GM12892 (cell line): ENCODE measurements at places on chromosomes 6 and 20.

DNA sequence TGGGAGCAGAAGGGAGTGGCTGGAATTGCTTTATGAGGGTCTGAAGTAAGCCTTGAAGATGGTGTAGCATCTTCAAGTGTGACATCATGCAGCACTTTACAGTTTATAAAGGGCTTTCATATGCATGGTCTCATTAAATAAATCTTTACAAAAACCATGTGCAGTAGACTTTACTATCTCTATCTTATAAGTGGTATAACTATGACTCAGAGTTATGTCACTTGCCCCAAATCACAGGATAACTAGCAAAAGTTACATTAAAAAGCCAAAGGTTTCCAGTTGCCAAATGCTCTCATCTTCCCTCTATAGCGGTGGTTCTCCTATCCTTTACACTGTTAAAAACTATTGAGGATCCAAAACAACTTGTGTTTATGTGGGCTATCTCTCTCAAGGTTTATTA, 687.7 kb upstream of the MARCKS start:
- DNase-seq, result no peak

- no peak for DNase-seq
These were observed 213.1 kb downstream of the PHACTR1 start for GRCh38 chr6:12929678-12930077.

DNA sequence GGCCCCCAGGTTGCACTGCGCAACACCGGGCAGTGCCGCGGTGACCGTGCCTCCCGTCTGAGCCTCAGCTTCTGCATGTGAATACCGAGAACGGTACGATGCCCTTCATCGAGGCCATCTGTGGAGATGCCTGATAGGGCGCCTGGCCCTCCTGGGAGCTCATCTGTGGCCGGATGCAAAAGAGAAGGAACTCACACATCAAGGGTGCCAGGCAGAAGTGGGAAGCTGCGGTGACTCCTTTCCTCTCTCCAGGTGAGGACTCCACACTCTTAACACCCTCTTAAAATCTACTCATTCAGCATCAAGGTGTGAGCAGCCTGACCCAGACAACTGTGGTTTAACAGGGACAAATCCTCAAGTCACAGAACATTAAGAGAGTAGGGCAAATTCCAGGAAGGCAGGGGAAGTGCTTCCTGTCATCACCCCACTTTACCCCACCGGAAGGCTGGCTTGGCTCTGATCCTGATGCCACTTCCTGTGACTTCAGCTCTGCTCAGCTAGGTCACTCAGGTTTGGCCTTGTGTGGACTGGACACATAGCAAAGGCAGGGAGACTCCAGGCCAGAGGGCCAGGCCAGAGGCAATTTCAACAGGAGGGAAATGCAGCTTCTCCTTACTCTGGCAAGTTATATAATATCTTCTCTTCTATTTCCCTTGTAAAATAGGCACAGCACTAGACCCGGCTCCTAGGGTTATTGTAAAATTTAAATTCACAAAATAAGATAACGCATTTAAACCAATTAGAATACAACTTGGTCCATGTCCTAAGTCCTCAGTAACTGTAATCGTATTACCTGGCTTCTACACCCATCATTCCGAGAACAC, 69.4 kb downstream of the CPNE5 start:
- DNase-seq, result no peak

- DNase-seq, result no peak
These were observed 215.2 kb downstream of the SLC35F1 start for GRCh38 chr6:118122161-118122725.

- DNase-seq, result no peak
These were observed 37.6 kb downstream of the NRN1 start for GRCh38 chr6:5968817-5969734.

- DNase-seq, result no peak
These were observed 320.5 kb downstream of the MMUT start for GRCh38 chr6:49142421-49143151.

DNA sequence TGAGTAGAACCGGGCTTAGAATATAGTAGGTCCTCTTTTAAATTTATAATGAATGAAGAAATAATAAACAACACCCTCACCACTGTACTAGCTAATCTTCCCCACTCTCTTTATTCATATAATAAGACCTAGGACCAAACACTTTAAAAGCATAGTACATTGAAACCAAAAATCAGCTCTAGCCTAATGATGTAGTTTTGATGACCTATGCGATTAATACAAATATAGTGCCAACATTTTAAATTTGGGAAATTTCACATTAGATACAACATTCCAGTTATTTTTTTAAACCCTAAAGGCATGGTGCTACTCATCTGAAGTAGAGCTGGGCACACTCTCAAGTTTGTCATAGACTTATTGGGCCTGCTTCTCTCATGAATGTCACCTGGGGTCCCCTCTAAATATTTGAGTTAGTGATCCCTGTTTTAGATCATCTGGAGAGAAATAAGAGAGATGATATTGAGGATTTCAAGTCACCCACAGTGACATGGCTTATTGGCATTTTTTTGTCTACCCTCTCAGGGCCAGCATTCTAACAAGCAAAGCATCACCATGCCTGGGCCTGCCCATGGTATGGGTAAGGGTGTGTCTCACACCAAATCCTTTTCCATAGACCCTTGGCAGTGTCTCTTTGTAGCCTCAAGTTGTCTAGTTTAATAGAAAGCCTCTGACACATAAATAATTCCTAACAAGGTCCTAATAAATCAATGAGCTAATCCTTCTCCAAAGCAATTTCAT, 319.8 kb downstream of the HIVEP2 start:
- DNase-seq, result no peak

DNA sequence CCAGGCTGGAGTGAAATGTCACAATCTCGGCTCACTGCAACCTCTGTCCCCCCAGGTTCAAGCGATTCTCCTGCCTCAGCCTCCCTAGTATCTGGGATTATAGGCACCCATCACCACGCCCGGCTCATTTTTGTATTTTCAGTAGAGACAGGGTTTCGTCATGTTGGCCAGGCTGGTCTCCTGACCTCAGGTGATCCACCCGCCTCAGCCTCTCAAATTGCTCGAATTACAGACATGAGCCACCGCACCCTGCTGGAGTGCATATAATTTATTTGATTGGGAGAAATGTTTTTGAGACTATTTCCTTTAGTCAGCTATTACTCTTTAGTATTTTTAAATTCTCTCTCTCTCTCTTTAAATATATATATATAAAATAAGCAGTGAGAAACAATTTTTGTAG, 29.8 kb downstream of the FAM83B start:
- DNase-seq, result no peak

DNA sequence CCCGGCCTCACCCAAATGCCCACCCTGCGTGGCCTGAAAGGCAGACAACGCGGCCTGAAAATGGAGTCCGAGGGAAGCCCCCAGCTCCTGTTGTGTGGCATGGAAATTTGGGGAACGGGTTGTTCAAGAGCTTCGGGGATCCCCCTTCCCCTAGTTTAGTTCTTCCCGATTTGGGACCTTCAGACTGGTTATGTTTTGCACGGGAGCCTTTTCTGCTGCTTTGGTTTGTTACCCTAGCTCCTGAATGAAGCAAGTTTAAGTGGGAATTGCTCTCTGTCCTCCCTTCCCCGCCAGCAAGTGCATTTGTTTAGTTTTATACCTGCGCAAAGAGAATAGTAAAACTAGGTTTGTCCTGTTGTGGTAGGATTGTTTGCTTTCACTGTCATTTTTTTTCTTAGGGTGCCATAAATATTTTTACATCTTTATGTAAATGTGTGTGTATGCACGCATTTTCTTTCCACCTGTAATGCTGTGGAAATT, 604 bp downstream of the SH3BGRL2 start:
- no peak for DNase-seq

DNA sequence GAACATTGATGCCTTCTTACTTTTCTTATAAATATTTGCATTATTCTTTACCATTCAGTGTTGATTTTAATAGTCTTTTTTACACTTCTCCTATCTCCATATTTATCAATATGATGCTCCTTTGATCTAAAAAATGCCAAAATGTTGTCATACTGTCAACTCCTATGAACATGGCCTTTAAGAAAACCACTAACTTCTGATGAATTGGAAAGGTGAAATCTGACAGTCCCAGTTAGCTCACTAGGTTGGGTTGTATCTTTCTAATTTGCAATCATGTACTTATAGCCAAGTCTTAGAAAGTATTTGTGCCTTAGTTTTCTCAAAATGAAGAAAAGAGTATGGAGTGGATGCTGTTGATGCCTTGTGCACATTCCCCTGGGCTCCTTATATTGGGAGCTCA, 75.4 kb upstream of the SPACA1 start:
- no peak for DNase-seq

- no peak for DNase-seq
These were observed 20.7 kb upstream of the CGA start for GRCh38 chr6:87115402-87116135.

- DNase-seq, result no peak
These were observed 522.6 kb upstream of the MMS22L start for GRCh38 chr6:97805596-97805995.

GRCh38 chr6:149094156-149094555, 223.4 kb upstream of the TAB2 start:
- DNase-seq, result no peak

DNA sequence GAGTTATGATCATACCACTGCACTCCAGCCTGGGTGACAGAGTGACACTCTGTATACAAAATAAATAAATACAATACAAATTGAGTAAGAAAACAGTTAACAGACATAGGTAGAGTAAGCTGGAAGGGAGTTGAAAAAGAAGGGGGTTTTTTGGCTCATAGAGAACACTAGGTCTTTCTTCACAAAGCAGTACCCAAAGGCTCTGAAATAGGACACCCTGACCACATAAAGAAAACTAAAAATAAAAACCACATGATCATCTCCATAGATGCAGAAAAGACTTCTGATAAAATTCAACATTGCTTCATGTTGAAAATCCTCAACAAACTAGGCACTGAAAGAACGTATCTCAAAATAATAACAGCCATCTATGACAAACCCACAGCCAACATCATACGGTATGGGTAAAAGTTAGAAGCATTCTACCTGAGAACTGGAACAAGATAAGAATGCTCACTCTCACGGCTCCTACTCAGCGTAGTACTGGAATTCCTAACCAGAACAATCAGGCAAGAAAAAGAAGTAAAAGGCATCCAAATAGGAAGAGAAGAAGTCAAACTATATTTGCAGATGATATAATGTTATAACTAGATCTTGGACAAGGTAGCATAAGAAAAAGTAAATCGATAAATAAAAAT, 48.6 kb downstream of the TOMM6 start:
- DNase-seq, result no peak

- DNase-seq, result no peak
These were observed 209.1 kb upstream of the BMP2 start for GRCh38 chr20:6558341-6558740.

- no peak for DNase-seq
These were observed 192.5 kb upstream of the ZFP64 start for GRCh38 chr20:52383995-52384621.

DNA sequence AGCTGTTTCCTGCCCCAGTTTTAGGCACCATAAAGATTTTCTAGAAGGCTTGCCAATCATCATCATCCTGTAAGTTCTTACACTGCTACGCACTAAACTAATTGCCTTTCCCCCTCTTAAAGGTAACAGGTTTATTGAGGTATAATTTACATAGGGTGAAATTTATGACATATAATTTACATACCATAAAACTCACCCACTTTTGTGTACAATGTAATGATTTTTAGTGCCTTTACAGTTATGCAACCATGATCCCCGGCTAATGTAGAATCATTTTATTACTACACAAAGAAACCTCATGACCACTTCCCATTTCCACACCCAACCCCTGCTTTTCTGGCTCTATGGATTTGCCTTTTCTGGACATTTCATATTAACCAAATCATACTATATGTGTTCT, 21.1 kb downstream of the GCNT2 start:
- DNase-seq, result no peak
